ENCODE measurements at places on chromosomes 6 and 20. TPM values are rescaled to one million over a fixed set of nuclear protein-coding genes. Genes with fewer than 3 reads are reported as not detected.

SAPCD1 gene
- 1.6 TPM for total RNA-seq

HLA-DMB gene
- total RNA-seq, result 0.50 TPM

DCDC2 gene
- total RNA-seq, result not detected

F13A1 gene
- total RNA-seq, result not detected

PGM3 gene
- 81.0 TPM for total RNA-seq

AURKA gene
- 90.5 TPM for total RNA-seq

EPPIN gene
- total RNA-seq, result not detected

SNRPB2 gene
- 104 TPM for total RNA-seq

IL20RA gene
- not detected for total RNA-seq

EDN1 gene
- total RNA-seq, result 244 TPM

SLC17A2 gene
- total RNA-seq, result not detected

PBOV1 gene
- total RNA-seq, result not detected

PTGIS gene
- total RNA-seq, result 1.3 TPM

SYNDIG1 gene
- total RNA-seq, result not detected

IL17A gene
- not detected for total RNA-seq

CALHM5 gene
- total RNA-seq, result 9.3 TPM

LY6G6C gene
- not detected for total RNA-seq

MMUT gene
- total RNA-seq, result 17.3 TPM

WFDC5 gene
- not detected for total RNA-seq

CRYBG1 gene
- 55.7 TPM for total RNA-seq

SLC44A4 gene
- 0.13 TPM for total RNA-seq

MEI4 gene
- total RNA-seq, result not detected

GABRR2 gene
- 0.27 TPM for total RNA-seq

GNMT gene
- not detected for total RNA-seq

SLC35D3 gene
- total RNA-seq, result not detected

SLC17A9 gene
- 19.2 TPM for total RNA-seq

STMND1 gene
- total RNA-seq, result not detected

MYO6 gene
- 54.6 TPM for total RNA-seq

NKX2-4 gene
- total RNA-seq, result not detected

ELOVL4 gene
- 2.0 TPM for total RNA-seq

CRNKL1 gene
- total RNA-seq, result 34.2 TPM

PRL gene
- not detected for total RNA-seq

HSPA12B gene
- total RNA-seq, result 23.8 TPM

BACH2 gene
- total RNA-seq, result 0.40 TPM

All from thoracic aorta endothelial cell (primary cell).